CD4-positive, alpha-beta T cell treated with Interleukin-17A for 1 hour (primary cell): ENCODE measurements at places on chromosomes 4 and X.

DNA sequence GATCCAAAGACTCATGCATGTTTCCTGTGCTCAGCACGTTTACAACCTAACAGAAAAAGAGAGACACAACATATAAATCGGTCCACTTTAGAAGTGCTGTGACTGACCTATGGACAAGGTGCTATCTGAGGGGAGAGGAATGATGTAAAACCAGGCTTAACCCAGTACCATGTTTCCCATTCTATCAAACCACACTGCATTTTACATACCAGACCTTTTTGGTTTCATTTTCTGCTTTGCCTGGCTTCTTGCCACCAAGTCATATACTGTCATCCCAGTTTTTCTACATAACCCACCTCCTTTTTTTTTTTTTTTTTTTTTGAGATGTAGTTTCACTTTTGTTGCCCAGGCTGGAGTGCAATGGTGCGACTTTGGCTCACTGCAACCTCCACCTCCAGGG lies 82.2 kb downstream of the KLF8 start:
- peak; percentile 32 for DNase-seq

DNA sequence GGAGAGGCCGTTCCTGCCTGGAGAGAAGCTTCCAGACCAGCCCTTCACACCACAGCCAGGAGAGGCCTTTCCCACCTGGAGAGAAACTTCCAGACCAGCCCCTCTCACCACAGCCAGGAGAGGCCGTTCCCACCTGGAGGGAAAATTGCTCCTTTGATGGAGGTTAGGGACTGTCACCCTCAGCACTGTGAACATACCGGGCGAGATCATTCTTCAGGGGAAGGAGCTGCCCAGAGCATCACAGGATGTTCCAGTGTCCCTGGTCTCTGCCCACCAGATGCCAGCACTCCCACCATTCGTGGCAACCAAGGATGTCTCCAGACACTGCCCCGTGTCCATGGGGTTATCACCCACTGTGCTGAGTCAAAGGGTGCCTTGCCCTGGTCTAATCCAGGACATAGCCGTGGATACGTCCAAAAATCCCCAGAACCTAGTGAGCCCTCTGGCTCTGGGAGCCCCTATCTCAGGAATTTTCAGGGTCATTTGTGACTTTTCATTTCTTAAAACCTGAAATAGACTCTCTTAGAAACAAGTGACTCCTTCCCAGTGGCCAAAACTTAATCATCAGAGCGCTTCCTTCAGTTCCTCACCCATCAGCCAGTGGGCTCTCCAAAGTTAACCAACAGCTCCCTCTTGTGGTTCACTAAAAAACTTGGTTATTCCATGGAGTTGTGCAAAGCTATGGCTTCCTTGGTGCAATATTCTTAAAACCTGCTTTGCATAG lies 80.2 kb downstream of the CRMP1 start:
- DNase-seq, result peak; percentile 40

- no peak for DNase-seq
Measured at GRCh38 chr4:56217343-56217890, 169.9 kb downstream of the AASDH start.

- DNase-seq, result peak; percentile 49
Measured at GRCh38 chr4:54683616-54684346, 26.0 kb downstream of the KIT start.

DNA sequence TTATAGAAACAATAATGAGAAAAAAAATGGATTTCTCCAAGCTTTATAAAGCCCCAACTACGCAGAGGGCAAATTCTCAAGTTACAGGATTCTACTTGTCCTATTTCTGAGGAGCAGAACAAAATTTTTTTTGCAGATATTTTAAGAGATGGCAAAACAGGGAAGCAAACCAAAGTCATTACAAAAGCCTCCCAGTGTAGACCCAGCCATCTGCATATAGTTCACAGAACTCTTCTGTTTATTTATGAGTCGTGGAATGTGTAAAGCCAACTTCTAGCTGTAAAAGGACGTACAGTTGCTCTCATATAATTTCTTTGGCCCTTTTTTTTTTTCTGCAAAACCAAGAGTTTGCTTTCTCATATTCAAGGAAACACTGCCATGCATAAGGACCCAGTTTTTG lies 120.4 kb downstream of the PCDH7 start:
- DNase-seq, result no peak

GRCh38 chr4:184231573-184231972 lies 13.9 kb upstream of the ENPP6 start:
- DNase-seq, result no peak

- no peak for DNase-seq
Measured at GRCh38 chr4:13559413-13559812, 15.1 kb upstream of the NKX3-2 start.

GRCh38 chr4:152117520-152117919 lies 356.7 kb upstream of the GATB start:
- no peak for DNase-seq

DNA sequence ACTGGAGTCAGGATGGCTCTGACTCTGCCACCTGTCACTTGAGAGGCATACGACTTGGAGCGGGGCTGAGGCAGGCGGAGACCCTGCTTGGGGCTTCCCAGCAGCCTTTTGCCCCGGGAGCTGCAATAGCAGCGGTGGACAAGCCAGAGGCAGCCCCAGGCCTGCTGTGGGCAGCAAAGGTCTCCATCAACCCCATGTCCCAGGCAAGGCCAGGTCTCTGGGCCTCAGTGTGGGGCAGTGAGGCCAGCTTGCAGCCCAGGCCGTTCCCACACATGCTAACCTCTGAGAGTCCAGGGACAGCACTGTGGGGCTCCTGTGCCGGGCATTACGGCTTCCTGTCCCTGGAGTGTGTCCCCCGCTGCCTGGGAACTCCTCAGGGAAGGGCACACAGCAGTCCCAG lies 53.0 kb downstream of the FAM53A start:
- DNase-seq, result no peak

- no peak for DNase-seq
Measured at GRCh38 chr4:173537613-173538147, 7.7 kb upstream of the HAND2 start.

- DNase-seq, result no peak
Measured at GRCh38 chr4:44848466-44848865, 122.1 kb upstream of the GNPDA2 start.

GRCh38 chrX:43836435-43837184 lies 45.6 kb downstream of the MAOB start:
- peak; percentile 22 for DNase-seq

- DNase-seq, result no peak
Measured at GRCh38 chr4:130395871-130396270, 1299.9 kb downstream of the C4orf33 start.

DNA sequence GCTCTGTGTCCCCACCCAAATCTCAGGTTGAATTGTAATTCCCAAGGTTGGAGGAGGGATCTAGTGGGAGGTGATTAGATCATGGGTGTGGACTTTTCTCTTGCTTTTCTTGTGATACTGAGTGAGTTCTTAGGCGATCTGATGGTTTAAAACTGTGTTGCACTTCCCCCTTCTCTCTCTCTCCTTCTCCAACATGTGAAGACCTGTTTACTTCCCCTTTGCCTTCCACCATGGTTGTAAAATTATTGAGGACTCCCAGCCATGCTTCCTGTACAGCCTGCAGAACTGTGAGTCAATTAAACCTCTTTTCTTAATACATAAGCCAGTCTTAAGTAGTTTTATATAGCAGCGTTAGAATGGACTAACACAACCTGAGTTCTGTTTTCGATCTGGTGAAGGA lies 738.2 kb downstream of the ARAP2 start:
- no peak for DNase-seq

DNA sequence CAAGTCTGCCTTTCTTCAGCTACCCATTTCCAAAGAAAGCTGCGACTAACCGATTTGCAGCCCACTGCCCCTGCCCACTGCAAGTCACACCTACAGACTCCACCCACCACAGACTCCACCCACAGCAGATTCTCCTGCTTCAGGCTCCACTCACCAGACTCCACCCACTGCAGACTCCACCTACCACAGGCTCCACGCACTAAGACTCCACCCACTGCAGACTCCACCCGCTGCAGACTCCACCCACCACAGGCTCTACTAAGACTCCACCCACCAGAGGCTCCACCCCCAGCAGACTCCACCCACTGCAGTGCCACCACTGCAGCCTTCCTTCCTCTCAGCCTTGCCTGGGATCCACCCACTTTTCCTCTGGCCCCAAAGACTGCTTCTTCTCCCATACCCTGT lies 41.3 kb downstream of the ABLIM2 start:
- peak; percentile 38 for DNase-seq

- no peak for DNase-seq
Measured at GRCh38 chrX:22462959-22463358, 190.2 kb downstream of the CBLL2 start.

- DNase-seq, result no peak
Measured at GRCh38 chr4:127015667-127016117, 617.1 kb upstream of the INTU start.

DNA sequence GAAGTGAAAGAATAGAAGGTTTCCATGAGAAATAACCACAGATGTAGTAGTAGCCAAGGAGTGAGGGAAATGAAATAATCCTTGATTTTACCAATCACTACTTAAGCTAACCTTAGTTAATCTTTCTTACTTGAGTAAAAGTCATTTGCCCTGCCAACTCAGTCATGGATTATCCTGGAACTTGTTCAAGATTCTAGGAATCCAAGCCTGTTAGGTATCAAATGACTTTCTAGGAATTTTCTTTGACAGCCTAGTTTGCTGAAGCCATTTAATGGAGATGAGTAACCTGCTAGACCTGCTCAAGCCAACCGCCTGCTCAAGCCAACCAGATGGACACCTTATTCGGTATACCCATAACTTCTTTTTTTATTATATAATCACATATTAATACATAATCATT lies 180.5 kb downstream of the KLHL13 start:
- DNase-seq, result no peak

DNA sequence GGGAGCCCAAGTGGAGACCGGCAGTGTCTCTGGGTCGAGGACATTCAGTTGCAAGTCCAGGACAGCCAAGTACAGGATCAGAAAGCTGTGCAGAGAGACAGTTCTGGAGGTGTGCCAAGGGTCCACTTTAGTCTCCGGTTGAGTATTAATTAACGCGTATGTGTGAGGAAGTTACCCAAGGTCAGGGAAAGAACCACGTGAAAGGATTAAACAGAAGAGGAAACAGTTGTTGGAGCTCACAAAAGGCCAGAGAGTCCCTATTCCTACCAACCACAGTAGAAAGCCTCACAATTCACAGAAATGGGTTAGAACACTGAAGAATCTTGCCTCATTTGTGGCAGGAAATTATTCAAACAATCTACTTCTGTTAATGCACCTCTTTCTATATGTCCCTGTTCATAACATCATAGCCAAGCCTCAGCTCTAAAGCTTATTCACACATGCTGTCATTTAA lies 17.9 kb upstream of the NSUN7 start:
- DNase-seq, result peak; percentile 19

DNA sequence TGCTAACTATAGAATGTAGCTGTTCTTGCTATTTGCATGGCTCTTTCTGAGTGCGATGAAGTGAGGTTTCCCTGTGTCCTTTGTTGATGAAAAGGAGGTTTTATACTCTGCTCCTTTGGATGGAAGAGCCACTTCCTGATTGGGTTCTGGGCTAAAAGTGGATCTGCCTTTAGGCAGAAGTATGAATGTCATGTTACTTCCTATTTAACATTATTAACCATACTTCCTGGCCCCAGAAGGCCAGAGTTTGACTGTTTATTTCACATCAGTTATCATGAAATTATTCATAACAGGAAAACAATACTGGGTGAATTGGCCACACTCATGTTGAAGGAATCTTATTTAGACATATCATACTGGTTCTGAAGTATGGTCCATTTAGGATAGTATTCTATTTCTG lies 386.2 kb downstream of the PCDH7 start:
- DNase-seq, result no peak

- DNase-seq, result no peak
Measured at GRCh38 chr4:44425614-44426208, 22.9 kb downstream of the KCTD8 start.

DNA sequence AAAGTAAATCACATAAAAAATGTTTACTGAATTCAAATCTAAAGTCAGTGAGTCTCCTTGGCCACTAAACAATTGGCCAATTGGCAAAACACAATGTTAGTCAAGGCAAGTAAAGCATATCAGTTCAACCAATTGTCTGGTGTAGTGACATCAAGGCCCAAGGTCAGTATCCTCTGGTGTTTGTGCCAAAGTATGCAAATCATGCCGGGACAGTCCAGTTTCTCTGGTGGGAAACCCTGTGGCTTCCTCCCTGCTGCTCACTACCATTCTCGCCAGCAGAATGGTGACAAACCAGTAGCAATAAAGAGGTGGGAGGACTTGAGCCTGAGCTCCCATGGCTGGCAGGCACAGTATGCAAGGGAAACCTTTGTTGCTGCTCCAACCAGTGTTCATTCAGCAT lies 314.9 kb upstream of the FGF13 start:
- DNase-seq, result no peak
